ENCODE measurements at places on chromosomes 12 and 14.

GRCh38 chr12:115012861-115013235 is 328.9 kb upstream of the TBX3 start:
- no peak for DNase-seq

DNA sequence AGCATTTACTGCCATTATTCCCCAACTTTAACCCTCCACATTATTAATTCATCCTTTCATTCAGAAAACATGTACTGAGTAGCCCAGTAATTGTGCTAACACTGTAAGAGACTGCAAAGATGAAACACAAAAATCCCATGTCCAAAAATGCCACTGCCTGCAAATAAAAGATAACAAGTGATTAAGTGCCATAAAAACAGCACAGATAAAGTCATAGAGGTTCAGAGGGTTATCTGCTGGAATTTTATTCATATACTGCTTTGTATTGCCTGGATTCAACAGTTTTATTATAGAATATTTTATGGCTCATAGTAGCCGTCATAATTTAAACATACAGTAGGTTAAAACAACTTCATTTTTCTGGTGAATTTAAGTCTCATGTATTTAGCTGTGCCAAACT is 177.9 kb downstream of the KICS2 start:
- no peak for DNase-seq

GRCh38 chr12:99910342-99910741 is 74.4 kb downstream of the ANKS1B start:
- no peak for DNase-seq

- DNase-seq: peak; percentile 30
Observed at GRCh38 chr14:89466484-89466883, 49.5 kb upstream of the FOXN3 start.

- DNase-seq: no peak
Observed at GRCh38 chr12:89325495-89325894, 26.8 kb downstream of the DUSP6 start.

- DNase-seq: peak; percentile 69
Observed at GRCh38 chr14:81453166-81453766, 53.1 kb upstream of the STON2 start.

DNA sequence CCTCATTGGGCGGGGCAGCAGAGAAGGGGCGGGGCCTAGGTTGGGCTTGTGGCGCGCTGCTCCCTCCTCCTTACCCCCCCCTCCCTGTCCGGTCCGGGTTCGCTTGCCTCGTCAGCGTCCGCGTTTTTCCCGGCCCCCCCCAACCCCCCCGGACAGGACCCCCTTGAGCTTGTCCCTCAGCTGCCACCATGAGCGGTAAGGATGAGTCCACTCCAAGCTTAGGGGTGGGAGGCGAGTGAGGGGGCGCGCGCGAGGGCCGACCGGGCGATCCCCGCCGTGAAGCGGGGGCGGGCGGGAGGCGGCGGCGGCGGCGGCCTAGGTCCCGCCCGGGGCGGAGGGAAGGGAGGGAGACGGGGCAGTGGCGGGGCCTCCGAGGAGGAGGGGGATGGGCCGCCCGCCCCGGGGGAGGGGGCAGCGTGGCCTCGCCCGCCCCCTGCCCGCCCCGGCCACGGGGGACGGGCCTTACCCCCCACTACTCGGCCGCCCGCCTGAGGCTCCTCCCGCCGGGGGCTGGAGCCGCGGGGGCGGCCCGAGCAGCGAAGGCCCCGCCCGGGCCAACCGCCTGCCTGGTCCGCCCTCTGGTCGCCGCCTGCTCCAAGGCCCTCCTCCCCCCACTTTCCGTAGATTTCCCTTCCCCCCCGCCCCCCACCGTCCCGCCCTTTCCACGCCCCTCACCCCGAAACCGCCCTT is at the start of gene SP1:
Gene SP1, plus strand, starts transcription at position 73 of the 690 bp plus-strand sequence. Its CDS starts 116 bp downstream, at position 189.
- DNase-seq: peak; percentile 100

DNA sequence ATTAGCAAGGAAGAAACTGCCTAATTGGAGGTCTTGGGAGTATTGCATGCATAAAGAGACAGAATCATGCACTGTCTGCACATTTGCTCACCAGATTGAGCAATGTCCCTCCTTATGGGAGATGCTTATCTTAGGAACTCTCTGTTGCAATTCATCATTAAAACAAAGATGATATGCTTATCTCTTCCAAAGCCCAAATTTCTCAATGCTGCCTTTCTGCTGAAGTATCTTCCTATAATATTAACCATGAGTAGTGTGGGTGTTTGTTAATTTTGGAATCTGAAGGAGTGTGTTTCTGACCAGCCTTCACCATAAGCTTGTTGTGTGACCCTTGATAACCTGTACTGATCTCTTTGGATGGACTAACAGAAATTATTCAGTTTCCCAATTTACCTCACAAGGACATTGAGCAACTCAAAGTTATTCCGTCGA is 1257.6 kb upstream of the FLRT2 start:
- no peak for DNase-seq

- DNase-seq: no peak
Observed at GRCh38 chr14:22565391-22565945, 23.6 kb downstream of the DAD1 start.

- DNase-seq: no peak
Observed at GRCh38 chr14:97021001-97021400, 223.8 kb downstream of the VRK1 start.

- DNase-seq: no peak
Observed at GRCh38 chr14:33240466-33240865, 301.8 kb downstream of the NPAS3 start.

- no peak for DNase-seq
Observed at GRCh38 chr12:114096461-114096860, 130.3 kb upstream of the RBM19 start.

- no peak for DNase-seq
Observed at GRCh38 chr12:42590330-42590934, 886 bp upstream of the PRICKLE1 start.

- DNase-seq: no peak
Observed at GRCh38 chr12:53295891-53296219, 513 bp downstream of the PFDN5 start.

- no peak for DNase-seq
Observed at GRCh38 chr14:71228711-71229110, 321.5 kb downstream of the PCNX1 start.

GRCh38 chr14:102461490-102462338 is 47.9 kb downstream of the ANKRD9 start:
- DNase-seq: no peak

DNA sequence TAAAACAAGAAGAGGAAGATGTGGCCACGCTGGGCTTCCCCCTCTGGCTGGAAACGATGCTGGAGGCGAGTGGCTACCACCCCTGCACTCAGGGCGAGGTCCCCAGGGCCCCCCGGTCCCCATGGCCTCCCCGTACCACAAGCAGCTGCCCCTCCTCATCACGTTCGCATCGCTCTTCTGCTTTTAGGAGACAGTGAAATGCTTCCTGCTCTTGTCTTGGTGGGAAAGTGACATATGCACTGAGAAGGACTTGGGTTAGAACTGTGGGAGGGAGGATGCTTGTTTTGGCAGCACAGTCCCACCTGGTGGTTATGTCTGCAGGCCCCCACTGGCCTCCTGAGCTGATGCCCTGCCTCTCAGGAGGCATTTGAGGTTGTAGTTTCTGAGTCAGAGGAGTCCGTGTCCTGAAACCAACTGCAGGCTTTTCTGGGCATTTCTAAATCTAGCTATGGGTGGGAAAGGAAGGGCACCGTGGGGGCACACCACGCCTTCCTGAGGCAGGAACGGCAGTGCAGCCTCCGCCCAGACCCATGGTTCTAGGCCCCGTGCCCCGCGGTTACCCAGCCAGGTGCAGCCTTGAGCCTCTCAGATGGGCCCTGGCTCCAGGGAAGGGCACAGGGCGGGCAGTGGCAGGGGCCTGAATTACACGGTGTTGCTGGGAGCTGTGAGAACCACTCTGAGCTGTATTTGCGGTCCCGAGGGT is 139.3 kb downstream of the ADGRD1 start:
- DNase-seq: no peak

- DNase-seq: no peak
Observed at GRCh38 chr12:7479771-7480170, 23.8 kb downstream of the CD163 start.

DNA sequence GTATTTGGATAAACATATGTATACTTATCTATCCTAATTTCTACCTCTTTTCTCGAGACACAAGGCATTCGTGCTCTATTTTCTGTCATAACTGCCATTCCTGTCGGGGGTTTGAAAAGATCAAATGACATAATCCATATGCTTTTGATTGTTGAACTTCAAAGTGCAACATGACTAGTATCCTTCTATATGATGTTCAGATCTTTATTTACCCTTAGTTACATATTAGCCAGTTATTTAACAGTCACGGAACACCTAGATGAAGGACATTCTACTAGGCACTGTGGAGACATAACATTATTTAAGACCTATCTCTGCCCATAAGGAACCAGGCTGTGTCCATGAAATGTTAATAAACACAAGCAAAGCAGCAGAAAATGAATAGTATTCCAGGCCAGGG is 11.2 kb upstream of the GRIN2B start:
- DNase-seq: no peak

- no peak for DNase-seq
Observed at GRCh38 chr12:92028441-92028709, 117.3 kb downstream of the BTG1 start.

- peak; percentile 93 for DNase-seq
Observed at GRCh38 chr14:51846631-51847488, 13.6 kb upstream of the GNG2 start.

DNA sequence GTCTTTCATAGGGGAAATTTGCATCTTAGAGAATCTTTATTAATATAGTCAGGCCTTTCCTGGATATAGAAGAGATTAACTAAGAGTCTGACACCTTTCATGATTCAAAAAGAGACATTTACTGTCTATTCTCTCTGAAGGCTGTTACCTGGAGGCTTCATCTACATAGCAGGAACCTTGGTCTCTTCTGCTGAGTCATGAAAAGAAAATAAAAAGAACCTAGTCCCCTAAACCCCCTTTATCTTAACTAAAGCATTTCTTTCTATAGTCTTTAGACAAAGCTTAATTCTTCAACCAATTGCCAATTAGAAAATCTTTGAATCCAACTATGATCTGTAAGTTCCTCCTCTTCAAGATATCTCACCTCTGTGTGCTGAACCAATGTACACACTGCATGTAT is 33.1 kb downstream of the RPS29 start:
- DNase-seq: no peak

DNA sequence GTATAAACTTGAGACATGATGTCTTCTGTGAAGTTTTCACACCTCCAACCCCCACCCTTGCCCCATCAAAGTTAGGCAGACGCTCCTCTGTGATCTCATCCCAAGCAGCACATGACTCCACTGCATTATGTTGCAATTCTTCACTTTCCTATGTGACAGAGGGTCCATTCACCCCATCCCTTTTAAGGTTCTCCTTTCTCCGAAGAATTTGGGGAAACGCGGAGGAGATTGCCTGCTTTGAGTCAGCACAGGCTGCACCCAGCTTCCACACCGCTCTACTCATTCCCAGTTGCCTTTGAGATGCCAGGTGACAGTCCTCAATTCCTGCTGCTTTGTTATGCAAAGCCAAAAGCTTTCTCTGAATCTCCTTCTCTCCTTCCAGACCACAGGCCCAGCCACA is 61.8 kb downstream of the PHLDA1 start:
- no peak for DNase-seq

- DNase-seq: no peak
Observed at GRCh38 chr12:8987163-8987562, 2.2 kb upstream of the KLRG1 start.

- peak; percentile 96 for DNase-seq
Observed at GRCh38 chr14:90827919-90828610, 11.8 kb upstream of the TTC7B start.

DNA sequence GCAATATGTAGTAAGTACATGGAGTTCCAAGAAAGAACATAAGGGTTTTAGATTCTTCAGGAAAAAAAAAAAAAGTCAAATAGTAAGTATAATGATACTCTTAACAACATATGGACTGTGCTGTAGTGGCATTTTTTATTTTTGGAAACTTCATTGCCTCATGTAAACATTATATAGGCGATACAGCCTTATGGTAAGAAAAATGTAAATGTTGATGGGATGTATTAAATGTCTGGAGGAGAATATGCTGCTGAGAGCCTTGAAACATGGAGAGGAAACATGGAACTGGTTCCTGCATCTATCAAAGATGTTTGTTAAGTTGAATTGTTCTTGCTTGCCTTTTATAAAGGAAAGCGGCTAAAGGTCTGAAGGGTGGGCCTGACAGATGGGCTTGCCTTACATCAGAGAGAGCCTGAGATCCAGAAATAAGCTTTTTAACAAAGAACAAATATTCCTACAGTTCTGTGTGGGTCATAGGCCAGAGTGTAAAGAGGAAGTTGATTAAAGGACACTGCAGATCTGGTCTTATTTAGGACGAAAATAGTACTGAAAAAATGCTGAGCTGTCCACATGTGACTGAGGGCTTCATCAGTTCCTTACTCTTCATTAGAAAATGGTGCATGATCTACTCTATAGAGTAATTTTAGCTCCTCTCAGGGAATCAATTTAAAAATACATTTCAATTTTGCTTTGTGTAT is 448.1 kb upstream of the DCN start:
- no peak for DNase-seq

DNA sequence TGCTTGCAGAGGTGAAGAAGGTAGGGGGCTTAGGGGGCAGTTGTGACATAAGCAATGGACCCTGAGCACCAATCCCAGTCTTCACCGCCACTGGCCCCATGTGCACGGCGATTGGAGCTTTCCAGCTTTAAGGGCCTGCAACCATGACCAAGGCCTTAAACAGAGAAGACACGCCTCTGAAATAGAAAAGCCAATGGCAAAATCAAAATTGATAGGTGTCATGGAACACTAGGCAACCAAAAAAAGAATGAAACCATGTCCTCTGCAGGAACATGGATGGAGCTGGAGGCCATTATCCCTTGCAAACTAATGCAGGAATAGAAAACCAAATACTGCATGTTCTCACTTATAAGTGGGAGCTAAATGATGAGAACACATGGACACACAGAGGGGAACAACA is 146.3 kb downstream of the SCARB1 start:
- DNase-seq: no peak

GRCh38 chr12:130336723-130337487 is 782 bp upstream of the PIWIL1 start:
- DNase-seq: no peak

- peak; percentile 12 for DNase-seq
Observed at GRCh38 chr12:32198555-32198954, 91.9 kb downstream of the BICD1 start.

- no peak for DNase-seq
Observed at GRCh38 chr14:39491134-39491571, 58.9 kb upstream of the FBXO33 start.

DNA sequence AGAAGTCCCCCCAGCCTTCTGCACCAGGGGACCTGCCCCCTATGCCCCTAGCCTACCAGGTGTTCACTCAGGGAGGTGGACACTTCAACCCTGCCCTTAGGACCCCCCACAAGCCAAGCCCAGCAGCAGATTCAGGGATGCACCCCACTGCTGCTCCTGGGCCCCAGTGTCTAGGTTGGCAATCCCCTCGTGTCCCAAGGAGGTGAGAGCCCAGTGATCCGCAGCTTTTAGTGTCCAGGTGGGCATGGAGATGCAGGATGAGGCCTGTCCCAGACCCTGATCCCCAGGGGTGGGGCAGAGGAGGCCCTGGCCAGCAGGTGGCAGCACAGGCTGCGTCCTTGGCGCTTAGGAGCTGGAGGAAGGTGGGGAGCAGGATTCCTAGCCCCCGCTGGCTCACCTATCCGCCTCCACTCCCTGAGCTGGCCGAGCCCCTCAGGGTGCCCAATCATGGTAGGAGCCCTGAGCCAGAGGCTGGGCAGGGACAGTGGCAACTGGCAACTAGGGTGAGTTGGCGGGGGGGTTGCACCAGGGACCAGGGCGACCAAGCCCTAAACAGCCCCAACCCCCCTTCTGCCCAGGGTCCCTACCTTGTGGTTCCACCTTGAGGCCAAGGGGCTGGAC is 4.1 kb downstream of the CKB start:
- peak; percentile 66 for DNase-seq

GRCh38 chr12:182381-182892 is 31.5 kb downstream of the SLC6A12 start:
- no peak for DNase-seq

All from activated naive CD4-positive, alpha-beta T cell treated with anti-CD3 and anti-CD28 coated beads for 36 hours (primary cell).